ENCODE measurements at places on chromosomes 4 and X.
A peak's percentile ranks its signal among the peaks of the same experiment; 100 is the strongest.

DNA sequence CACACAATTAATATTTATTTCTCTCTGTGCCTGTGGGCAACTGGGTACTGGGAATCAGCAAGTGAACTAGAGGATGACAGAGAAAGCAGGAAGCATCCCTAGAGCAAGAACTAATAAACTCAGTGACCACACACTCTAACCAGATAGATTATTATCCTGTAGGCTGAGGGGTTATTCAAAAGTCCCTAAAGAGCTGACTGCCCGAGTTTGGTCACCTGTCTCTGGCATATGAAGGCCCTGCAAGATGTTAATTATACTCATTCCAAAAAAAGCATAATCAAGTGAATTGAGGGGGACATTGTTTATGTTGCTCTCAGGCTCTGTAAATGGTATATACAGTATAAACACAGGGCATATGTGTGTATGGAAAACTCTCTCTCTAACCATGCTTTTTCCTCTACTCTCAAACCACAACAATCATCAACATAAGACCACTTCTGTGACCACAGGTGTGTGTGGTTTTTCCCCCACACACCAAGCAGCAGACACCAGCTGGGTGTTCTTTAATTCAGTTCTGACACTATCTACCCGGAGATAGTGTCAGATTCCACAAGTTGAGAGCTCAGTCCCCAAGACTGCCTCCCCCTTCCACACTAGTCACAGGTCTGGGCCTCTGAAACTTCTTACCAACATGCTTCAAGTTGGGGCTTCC is 6.2 kb upstream of the HPSE start:
- H3K27ac ChIP-seq, result no peak overlapping the region
- no peak overlapping the region for H3K4me3 ChIP-seq
- H3K27me3 ChIP-seq, result peaks cover 5% of the 10 kb centered on the region
- H3K4me1 ChIP-seq, result no peaks in the 10 kb centered on the region
- no peak for DNase-seq

DNA sequence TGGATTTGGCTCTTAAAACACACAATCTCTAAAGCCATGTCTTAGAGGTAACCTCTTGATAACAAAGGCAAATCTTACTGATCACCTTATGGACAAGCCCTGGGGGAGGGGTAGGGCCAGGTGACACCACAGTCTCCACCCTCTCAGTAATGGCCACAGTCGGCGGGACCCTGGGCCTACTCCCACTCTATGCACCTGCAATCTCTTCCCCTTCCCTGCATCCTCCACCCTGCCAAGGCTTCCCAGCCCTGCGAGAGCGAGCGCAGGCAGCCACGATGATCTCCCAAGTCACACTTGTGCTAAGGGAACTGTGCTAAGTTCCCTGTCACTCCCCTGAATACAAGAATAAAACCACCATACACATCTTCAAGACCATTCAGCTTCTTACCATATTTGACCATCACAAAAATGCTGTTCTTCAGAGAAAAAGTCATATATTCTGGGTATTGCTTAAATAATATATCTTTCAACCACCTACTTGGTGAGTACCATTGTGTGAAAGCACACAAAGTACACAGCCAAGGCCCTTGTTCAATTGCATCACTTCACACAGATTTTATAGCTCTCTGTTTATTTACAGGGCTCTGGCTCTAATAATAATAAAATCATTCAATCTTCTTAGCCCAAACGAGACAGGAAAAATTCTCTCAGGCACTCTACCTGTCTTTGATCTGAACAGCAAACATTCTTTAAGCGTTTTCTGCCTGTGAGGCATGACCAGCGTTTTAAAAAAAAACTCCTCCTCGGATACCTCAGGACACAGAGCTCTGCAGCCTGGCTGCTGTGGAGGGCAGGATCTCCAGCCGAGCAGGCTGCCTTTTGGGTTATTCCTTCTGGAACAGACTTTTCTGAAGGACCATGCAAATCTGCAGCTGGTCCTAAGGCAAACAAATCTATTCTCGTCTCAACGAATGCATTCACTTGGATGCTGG is 115.7 kb upstream of the MAP3K15 start:
- no peak for DNase-seq
- peaks cover 6% of the 10 kb centered on the region for H3K4me1 ChIP-seq
- no peaks in the 10 kb centered on the region for H3K27me3 ChIP-seq
- H3K36me3 ChIP-seq, result no peaks in the 10 kb centered on the region
- H3K4me3 ChIP-seq, result no peak overlapping the region
- no peak overlapping the region for H3K27ac ChIP-seq

- H3K27ac ChIP-seq, result no peak overlapping the region
- no peak for DNase-seq
- H3K4me1 ChIP-seq, result no peaks in the 10 kb centered on the region
- no peaks in the 10 kb centered on the region for H3K36me3 ChIP-seq
These were observed 34.2 kb upstream of the FAT1 start for GRCh38 chr4:186757696-186758355.

DNA sequence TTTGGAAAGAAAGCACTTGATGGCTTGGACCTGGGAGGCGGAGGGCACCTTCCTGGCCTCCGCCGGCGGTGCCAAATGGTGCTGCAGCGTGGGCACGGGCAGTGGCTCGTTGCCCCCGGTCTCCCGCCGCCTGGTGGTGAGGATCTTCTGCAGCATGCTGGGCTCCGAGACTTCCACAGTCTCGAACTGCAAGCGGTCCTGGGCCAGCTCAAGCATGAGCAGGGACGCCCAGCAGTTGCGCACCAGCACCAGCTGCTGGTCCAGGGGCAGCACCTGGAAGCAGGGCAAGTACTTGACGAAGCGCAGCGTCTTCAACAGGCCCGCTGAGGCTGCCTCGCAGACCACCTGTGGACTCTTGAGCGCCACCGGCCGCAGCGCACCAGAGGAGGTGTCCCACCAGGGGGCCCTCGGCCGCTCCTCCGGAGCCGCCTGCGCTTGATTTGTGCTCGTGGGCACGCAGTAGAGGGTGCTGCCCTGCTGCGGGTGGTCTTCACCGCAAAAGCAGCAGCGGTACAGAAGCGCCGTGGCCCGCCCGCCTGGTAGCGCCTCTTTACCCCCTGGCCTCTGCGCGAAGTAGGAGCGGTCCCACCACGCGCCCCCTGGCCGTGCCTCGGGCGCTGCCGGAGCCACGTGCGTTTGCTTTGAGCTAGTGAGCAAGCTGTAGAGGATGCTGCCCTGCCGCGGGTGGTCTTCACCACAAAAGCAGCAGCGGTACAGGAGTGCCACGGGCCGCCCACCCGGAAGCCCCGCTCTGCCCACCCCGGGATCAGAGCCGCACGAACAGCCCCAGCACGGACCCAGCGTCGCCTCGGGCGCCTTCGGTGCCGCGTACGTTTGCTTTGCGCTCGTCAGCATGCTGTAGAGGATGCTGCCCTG is 689 bp downstream of the NR0B1 start:
- H3K27me3 ChIP-seq, result peaks cover 30% of the 10 kb centered on the region
- peak overlapping the region; percentile 35 for H3K4me3 ChIP-seq
- peak; percentile 52 for DNase-seq
- no peaks in the 10 kb centered on the region for H3K4me1 ChIP-seq

DNA sequence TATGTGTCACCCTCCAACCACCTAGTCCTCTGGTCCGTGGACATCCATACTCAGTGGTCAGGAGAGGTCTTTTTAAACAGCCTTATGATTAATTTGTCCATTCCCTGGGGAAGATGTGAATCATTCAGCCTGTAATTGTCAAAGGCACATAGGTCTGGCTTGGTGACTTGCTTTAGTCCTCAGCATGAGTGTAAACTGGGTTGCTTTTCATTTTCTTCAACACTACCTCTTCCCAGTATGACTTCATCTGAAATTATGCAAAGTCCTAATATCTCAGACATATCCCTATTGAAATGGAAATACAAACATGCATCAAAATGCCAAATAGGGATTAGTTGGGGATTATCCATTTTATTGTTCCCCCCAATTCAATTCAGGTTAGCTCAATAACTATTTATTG is 208.3 kb upstream of the AMOT start:
- no peaks in the 10 kb centered on the region for H3K36me3 ChIP-seq
- H3K4me3 ChIP-seq, result no peak overlapping the region
- H3K27ac ChIP-seq, result no peak overlapping the region
- H3K27me3 ChIP-seq, result no peaks in the 10 kb centered on the region
- H3K4me1 ChIP-seq, result no peaks in the 10 kb centered on the region

DNA sequence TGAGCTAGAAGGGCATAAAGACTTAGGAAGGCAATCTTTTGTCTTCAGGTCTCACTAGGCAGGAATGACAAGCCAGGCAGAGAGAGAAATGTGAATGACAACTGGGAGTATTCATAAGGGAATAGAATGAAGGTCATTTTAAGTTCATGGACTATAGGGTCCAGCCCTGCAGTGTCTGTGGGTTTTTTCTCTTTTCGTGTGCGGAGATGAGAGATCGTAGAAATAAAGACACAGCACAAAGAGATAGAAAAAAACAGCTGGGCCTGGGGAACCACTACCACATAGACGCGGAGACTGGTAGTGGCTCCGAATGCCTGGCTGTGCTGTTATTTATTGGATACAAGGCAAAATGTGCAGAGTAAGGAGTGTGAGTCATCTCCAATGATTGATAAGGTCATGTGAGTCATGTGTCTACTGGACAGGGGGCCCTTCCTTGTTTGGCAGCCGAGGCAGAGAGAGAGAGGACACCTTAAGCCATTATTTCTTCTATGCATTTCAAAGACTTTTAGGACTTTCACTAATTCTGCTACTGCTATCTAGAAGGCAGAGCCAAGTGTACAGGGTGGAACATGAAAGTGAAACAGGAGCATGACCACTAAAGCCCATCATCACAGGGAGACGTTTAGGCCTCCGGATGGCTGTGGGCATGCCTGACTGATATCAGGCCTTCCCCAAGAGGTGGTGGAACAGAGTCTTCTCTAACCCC is 921.8 kb upstream of the PCDH10 start:
- no peak overlapping the region for H3K27ac ChIP-seq
- no peaks in the 10 kb centered on the region for H3K4me1 ChIP-seq
- H3K27me3 ChIP-seq, result no peaks in the 10 kb centered on the region
- no peak overlapping the region for H3K4me3 ChIP-seq
- H3K36me3 ChIP-seq, result no peaks in the 10 kb centered on the region

- H3K4me3 ChIP-seq, result no peak overlapping the region
- no peaks in the 10 kb centered on the region for H3K36me3 ChIP-seq
- H3K4me1 ChIP-seq, result no peaks in the 10 kb centered on the region
- no peak for DNase-seq
- no peaks in the 10 kb centered on the region for H3K27me3 ChIP-seq
These were observed 476 bp upstream of the CXCR3 start for GRCh38 chrX:71618787-71619186.

DNA sequence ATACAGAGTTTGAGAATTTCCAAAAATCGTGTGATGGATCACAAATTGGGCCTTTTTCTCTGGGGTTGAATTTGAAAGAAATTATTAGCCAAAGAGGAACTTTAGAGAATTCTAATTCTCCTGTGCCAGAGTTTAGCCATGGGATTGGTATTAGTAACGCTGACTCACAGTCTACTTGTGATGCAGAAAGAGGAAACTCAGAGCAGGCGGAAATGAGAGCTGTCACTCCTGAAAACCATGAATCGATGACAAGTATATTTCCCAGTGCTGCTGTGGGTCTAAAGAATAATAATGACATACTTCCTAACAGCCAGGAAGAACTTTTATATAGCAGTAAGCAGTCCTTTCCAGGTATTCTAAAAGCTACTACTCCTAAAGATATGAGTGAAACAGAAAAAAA is 64.9 kb downstream of the N4BP2 start:
- H3K27me3 ChIP-seq, result no peaks in the 10 kb centered on the region
- no peak overlapping the region for H3K27ac ChIP-seq
- no peak overlapping the region for H3K4me3 ChIP-seq
- no peaks in the 10 kb centered on the region for H3K4me1 ChIP-seq

- no peaks in the 10 kb centered on the region for H3K27me3 ChIP-seq
- no peak for DNase-seq
- no peak overlapping the region for H3K4me3 ChIP-seq
- H3K27ac ChIP-seq, result no peak overlapping the region
- H3K4me1 ChIP-seq, result peaks cover 3% of the 10 kb centered on the region
These were observed 52.8 kb downstream of the GPRIN3 start for GRCh38 chr4:89254847-89255246.

- H3K36me3 ChIP-seq, result no peaks in the 10 kb centered on the region
- no peaks in the 10 kb centered on the region for H3K4me1 ChIP-seq
- H3K4me3 ChIP-seq, result no peak overlapping the region
- no peak for DNase-seq
- H3K27ac ChIP-seq, result no peak overlapping the region
These were observed 155.6 kb downstream of the GBA3 start for GRCh38 chr4:22848332-22848731.

GRCh38 chr4:6467600-6467999 is 4.8 kb downstream of the PPP2R2C start:
- no peaks in the 10 kb centered on the region for H3K36me3 ChIP-seq
- peak; percentile 20 for DNase-seq
- peaks cover 4% of the 10 kb centered on the region for H3K4me1 ChIP-seq
- H3K27me3 ChIP-seq, result peaks cover 40% of the 10 kb centered on the region
- no peak overlapping the region for H3K27ac ChIP-seq
- no peak overlapping the region for H3K4me3 ChIP-seq

DNA sequence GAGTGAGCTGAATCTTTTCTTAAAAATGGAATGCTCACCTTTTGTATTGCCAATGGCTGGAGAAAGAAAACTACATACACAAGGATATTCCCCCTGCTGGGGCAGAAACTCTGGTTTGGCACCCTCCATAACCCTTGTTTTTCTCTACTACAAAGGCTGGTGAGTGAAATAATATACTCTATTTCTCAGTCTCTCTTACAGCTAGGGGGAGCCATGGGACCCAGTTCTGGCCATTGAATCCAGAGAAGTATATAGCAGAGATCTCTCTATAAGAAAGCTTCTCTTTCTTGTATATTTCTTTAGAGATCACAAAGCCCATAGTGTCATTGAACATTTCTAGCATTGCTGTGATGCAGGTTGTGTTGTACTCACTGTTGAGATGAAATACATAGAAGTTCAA is 49.8 kb downstream of the SMPX start:
- DNase-seq, result no peak
- no peaks in the 10 kb centered on the region for H3K4me1 ChIP-seq
- H3K27ac ChIP-seq, result no peak overlapping the region
- H3K4me3 ChIP-seq, result no peak overlapping the region

- H3K27me3 ChIP-seq, result no peaks in the 10 kb centered on the region
- no peaks in the 10 kb centered on the region for H3K36me3 ChIP-seq
- H3K27ac ChIP-seq, result no peak overlapping the region
These were observed 2.2 kb downstream of the FUNDC2 start for GRCh38 chrX:155028877-155029291.

- DNase-seq, result no peak
- no peaks in the 10 kb centered on the region for H3K27me3 ChIP-seq
- no peaks in the 10 kb centered on the region for H3K36me3 ChIP-seq
- no peak overlapping the region for H3K4me3 ChIP-seq
- H3K4me1 ChIP-seq, result no peaks in the 10 kb centered on the region
These were observed 558.3 kb upstream of the GRIA3 start for GRCh38 chrX:122625821-122626220.
